ENCODE measurements at places on chromosomes 5 and 9. TPM values are rescaled to one million over a fixed set of nuclear protein-coding genes. Genes with fewer than 3 reads are reported as not detected.

The SETX gene
- 47.2 TPM for total RNA-seq

The GLRA1 gene
- not detected for total RNA-seq

The ORM2 gene
- 3.2 TPM for total RNA-seq

The TGFBI gene
- 3.8 TPM for total RNA-seq

The COL15A1 gene
- not detected for total RNA-seq

The ADAMTS2 gene
- 2.1 TPM for total RNA-seq

The TEX48 gene
- not detected for total RNA-seq

The IL12B gene
- not detected for total RNA-seq

The PPP3R2 gene
- not detected for total RNA-seq

The RARS1 gene
- total RNA-seq, result 94.6 TPM

The TNFSF15 gene
- total RNA-seq, result 2.1 TPM

The BASP1 gene
- 86.3 TPM for total RNA-seq

The DRD1 gene
- total RNA-seq, result not detected

The NNT gene
- 65.3 TPM for total RNA-seq

The OR1Q1 gene
- total RNA-seq, result not detected

The CDC25C gene
- 11.5 TPM for total RNA-seq

The INSL4 gene
- total RNA-seq, result not detected

The PCDHGA10 gene
- total RNA-seq, result 14.6 TPM

The IFNA2 gene
- not detected for total RNA-seq

The PCDHGA9 gene
- total RNA-seq, result 1.8 TPM

Data from progenitor cell of endocrine pancreas (in vitro differentiated cells).